Articular chondrocyte of knee joint (primary cell): ENCODE measurements at places on chromosomes 5 and 9. TPM values are rescaled to one million over a fixed set of nuclear protein-coding genes. Genes with fewer than 3 reads are reported as not detected.

Gene DBH
- under 0.01 TPM in 1 of 2 replicates, not detected in the other for total RNA-seq

Gene OBP2A
- not detected in 2 replicates for total RNA-seq

Gene PCDHA10
- total RNA-seq, result 0.13 and 0.54 TPM in 2 replicates

Gene SAXO1
- 0.13 and 0.22 TPM in 2 replicates for total RNA-seq
